ENCODE measurements at places on chromosomes 1 and 21.

- DNase-seq = no peak
These were observed 5.6 kb downstream of the BTBD8 start for GRCh38 chr1:92085727-92086126.

GRCh38 chr1:155127105-155127966 lies at the start of gene EFNA1:
EFNA1 (plus strand) TSS chr1:155127876; CDS start chr1:155127978, 102 bp downstream.
- DNase-seq = no peak

DNA sequence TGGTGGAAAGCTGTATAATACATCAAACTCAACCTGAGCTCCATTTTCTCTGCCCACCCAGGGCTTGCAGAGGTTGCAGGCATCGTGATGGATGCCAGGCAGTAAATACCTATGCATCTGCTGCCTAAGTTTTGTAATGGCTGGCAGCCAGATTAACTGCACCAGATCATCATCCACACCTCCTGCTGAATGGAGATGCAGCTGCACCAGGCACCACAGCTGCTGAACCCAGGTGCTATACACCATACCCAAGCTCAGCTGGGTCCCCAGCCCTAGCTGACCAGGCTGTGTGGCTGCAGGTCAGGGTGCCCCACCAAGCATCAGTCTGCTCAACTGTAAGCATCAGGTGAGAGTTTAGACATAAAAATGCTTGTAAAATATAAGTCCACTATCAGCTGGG lies 6.7 kb upstream of the SNAPIN start:
- no peak for DNase-seq

- peak; percentile 97 for DNase-seq
These were observed 45.9 kb downstream of the FAAP20 start for GRCh38 chr1:2148691-2149090.

GRCh38 chr1:180208264-180208663 lies 21.8 kb upstream of the LHX4 start:
- DNase-seq = peak; percentile 43

Data from GF-D8 (cell line).